Activated CD8-positive, alpha-beta memory T cell treated with anti-CD3 and anti-CD28 coated beads for 1 hour (primary cell): ENCODE measurements at places on chromosomes 1 and 21.

DNA sequence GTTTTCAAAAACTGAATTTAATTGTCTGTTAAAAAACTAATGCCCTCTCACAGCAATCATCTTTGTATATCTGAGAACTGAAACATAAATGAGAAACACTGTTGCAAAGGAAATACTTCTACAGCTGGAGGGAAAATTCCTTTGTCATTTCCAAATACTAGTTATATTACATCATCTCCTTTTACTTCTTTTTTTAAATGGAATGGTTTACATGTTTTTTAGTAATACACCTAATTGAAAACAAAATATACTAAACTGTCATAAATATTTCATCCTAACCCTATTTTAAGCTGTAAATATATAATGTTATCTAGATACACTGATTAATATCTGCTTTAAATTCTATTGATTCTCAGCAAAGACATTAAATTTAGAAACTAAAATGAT, 19.1 kb downstream of the CDC42BPA start:
- no peak for DNase-seq

- DNase-seq, result no peak
Measured at GRCh38 chr1:246435421-246436041, 71.5 kb downstream of the SMYD3 start.

DNA sequence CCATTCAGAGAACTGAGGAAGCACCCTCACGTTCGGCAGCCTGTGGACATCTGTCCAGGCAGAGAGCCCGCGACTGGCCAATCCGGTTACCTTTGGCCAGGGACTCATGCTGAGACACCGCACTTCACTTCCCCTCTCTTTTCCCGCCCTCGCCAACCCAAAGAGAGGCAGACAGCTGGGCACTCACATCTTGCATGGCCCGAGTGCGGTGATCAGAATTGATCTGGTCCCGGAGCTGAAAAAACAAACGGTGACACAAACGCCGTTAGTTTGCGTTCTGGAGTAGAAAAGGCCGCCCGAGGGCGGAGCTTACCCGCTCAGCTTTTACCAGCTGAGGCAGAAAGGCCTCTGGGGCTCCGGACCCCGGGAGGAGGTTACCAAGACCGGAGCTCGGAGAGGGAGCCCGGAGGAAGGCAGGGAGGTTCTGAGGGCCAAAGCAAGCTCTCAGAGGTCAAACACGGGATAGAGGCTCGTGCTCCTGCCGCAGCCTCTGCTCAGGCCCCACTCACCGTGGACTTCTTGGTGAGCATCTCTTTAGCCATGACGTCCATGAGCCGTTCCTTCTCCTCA, 376 bp downstream of the SF3A3 start:
- DNase-seq, result no peak

- DNase-seq, result no peak
Measured at GRCh38 chr1:174118751-174119150, 40.6 kb upstream of the RABGAP1L start.

GRCh38 chr1:30909365-30910068, 959 bp upstream of the SDC3 start:
- DNase-seq, result no peak

GRCh38 chr1:9181176-9181906, 52.4 kb upstream of the GPR157 start:
- peak; percentile 70 for DNase-seq

- no peak for DNase-seq
Measured at GRCh38 chr1:225408249-225408648, 19.6 kb downstream of the LBR start.

- DNase-seq, result no peak
Measured at GRCh38 chr1:938088-938683, 14.5 kb downstream of the SAMD11 start.

- DNase-seq, result no peak
Measured at GRCh38 chr1:182802006-182802803, 12.6 kb downstream of the NPL start.

DNA sequence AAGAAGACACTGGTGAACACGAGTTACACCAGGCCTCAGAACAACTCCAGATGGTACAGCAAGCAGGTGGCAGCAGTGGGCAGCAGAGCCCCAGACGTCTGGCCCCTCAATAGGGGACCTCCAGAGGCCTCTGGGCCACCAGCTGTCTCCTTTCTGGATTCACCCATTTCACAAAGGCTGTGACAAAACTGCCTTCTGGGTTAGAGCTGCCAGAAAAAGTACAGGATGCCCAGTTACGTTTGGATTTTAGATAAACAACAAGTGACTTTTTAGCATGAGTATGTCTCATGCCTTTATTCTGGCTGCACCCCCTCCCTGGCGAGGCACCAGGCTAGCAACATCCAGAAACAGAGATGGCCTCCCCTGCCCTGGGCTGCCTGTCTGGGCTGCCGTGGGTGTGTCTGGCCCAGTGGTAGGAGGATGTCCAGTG, 30.1 kb downstream of the ITPKB start:
- DNase-seq, result no peak

- DNase-seq, result no peak
Measured at GRCh38 chr1:84387480-84388163, 10.7 kb upstream of the DNASE2B start.

DNA sequence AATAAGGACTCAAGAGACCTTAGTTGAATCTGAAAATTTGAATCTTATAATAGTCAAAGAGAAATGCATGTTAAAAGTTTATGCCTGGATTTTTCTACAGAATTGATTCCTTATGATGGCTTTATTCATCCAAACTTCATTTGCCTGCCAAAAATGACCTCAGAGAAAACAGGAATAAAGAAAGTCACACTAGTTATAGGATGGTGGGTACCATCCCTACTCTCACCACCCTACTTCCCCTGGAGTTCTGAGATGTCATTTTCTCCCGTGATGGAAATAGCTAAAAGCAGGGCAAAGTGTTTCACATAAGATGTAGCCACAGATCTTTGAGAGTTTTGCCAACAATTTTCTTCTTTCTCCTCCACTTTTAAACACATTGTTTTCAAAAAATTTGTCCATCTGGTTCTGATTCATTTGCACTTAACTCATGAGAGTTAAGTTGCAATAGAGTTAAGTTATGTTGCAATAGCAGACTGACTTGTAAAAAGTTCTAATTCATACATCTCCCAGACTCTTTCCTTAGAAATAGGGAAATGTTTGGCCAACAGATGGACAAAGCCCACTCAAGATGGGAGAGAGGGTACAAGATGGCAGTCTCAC, 384.6 kb downstream of the PLPP3 start:
- DNase-seq, result no peak

DNA sequence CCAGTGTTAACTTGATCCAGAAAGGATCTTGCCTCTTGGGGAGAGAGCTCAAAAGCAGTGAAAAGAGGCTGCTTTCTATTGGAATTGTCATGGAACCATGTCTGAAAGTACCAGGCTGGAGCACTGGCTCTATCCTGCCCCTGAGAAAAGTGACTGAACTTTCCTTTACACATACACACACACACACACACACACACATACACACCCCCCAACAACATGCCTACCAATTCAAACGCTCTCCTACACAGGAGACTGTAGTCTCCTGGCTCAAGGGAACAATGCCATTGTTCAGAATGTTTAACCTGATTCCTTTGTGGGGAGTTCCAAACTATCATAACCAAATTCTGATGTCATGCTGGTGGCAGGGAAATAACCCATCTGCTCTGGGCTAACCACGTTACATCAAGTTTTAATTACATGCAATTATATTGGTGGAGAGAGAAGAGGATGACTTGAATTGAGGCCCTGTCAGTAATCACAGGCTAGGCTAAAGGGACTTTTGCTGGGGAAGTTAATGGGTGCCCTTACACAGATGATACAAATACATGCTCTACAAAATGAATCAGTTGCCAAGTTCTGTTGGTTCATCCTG, 52.3 kb upstream of the DUSP10 start:
- DNase-seq, result no peak

DNA sequence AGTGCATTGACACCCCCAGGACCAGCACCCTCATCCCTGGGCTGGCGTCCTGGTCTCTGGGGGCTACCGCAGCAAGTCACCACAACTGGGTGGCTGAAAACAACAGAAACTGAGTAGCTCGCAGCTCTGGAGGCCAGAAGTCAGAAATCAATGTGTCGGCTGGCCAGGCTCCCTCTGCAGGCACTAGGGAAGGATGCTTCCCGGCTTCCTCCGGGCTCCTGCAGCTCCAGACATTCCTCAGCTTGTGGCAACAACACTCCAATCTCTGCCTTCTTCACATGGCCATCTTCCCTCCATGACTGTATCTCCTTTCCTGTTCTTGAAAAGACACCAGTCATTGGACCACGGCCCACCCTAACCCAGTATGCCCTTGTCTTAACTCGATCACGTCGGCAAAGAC, 224.2 kb downstream of the NPHP4 start:
- no peak for DNase-seq

- DNase-seq, result no peak
Measured at GRCh38 chr1:23718482-23718881, 24.8 kb upstream of the ELOA start.

- no peak for DNase-seq
Measured at GRCh38 chr1:167752219-167752985, 30.6 kb downstream of the MPZL1 start.

GRCh38 chr1:209960926-209961325, 22.9 kb downstream of the SYT14 start:
- no peak for DNase-seq

DNA sequence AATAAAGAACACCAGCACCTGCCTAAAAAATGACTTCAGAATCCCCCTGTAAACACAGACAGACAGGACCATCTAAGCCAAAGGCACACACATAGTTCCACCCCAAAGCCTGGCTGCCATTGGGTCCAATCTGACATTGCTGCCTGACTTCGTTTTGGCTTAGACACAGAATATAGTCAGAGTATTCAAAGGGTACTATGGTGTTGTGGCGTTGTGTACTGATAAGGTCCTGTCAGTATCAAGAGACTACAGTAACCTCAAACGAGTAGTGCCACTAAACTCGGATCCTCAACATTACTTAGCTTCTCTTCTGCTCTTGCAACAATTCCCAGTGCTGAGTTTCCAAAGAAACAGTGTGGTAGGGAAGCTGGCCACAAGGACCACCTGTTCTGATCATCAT, 169.3 kb upstream of the NR5A2 start:
- no peak for DNase-seq

DNA sequence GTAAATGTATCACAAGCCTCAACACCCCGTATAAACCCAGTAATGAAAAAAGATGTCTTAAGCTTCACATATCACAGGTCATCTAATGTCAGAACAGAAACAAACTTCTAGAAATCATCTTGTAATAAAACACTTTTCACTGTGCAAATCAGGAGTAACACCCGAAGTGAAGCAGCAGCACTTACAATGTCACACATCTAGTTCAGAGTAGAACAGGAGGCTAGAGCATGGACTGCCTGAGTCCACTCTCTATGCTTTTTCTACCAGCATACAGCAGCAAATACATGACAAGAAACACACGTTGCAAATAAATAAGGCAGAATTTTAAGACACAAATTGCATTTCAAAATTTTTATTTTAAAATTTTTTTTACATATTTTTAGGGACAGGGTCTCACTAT, 57.2 kb downstream of the AKT3 start:
- no peak for DNase-seq
